ENCODE measurements at places on chromosomes 2 and 18.

GRCh38 chr2:197075754-197076337, 149.3 kb upstream of the PGAP1 start:
- no peak for DNase-seq

- no peak for DNase-seq
Observed at GRCh38 chr2:111905990-111906735, 7.8 kb downstream of the MERTK start.

DNA sequence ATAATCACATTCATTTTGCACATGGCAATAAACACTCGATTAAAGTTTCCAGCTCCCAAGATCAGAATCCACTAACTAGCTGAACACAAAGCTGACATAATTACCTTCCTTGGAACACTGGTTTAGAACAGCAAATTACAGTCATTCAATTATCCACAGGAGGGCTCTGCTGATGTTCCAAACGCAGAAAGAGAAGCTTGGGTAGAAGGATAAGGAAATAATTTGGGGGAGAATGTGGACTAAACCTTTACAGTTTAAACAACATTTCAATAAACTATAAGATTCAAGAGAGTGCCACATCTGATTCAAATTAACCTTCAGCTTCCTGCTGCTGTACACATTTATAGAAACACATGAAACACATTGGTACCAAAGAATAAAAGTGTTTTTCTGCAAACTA, 67.8 kb upstream of the ARL4C start:
- no peak for DNase-seq

DNA sequence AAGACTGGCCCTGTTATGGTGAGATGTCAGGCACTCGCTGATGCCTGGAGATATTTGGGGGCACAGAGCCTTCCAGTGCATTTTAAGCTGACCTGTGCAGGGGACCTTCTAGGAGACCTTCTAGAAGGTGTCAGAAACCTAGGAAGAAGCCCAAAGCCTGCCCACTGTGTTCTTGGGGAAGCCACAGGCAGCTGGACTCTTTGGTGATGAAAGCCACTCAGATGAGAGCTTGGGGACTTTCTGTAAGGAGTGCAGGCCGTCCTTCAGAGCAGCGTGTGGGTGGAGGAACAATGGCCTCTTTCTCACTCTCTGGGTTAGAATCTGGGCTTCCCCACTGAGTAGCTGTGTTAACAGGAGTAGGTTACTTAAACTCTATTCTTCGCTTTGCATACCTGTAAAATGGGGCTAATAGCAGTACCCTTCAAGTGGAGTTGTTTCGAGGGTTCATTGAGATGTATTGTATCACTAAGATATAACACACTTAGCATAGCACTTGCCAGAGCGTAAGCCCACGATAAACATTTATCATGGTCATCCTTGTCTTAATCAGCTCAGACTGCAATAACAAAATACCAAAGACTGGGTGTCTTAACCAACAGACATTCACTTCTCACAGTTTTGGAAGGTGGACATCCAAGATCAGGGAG, 322.3 kb upstream of the EPAS1 start:
- DNase-seq: no peak

DNA sequence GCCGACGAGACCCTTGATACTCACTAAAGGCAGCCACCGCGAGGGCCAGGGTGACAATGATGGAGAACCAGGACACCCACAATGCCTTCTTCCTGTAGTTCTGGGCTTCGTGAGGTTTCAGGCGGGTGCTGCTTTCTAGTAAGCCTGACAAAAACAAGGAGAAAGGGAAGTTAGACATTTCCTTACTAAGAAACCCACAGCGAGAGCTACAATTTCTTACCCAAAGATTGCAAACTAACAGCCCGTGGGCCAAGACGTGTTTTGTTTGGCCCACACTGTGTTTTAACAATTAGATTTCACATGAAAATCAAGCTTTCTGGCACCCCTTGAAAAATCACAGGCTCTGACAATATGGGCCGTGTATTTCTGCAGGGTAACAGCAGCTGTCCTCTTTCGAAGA, 5.6 kb downstream of the TMEM163 start:
- DNase-seq: no peak

DNA sequence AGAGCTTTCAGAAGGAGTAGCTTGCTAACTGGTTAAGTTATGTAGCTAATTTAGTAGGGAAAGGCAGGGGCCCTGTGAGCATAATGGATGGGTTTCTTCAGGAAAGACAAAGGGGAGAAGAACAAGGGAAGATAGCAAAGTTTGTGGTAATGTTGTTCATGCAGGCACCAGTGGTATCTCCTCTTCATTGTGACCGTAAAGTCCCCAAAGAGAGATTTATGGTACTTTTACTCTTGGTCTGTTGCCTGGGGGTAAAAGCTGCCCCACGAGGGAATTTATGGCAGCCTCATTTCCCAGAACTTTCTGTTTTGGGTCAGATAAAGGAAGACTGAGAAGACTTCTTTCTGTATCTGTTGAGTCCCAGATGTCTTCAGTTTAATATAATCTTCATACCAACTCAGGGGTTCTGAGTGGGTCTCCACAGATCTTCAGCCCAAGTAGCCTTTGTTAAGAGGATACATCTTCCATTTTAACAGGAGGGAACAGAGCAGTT, 27.5 kb downstream of the MALT1 start:
- no peak for DNase-seq

GRCh38 chr18:56532176-56532840, 106.1 kb downstream of the TXNL1 start:
- peak; percentile 43 for DNase-seq

- DNase-seq: no peak
Observed at GRCh38 chr18:26888259-26888658, 22.8 kb upstream of the AQP4 start.

GRCh38 chr2:201448061-201448460, 3.2 kb downstream of the TRAK2 start:
- no peak for DNase-seq

- DNase-seq: peak; percentile 84
Observed at GRCh38 chr2:20091305-20091991, 40.0 kb upstream of the LAPTM4A start.

GRCh38 chr2:43417300-43417699, 178.5 kb downstream of the THADA start:
- DNase-seq: no peak

DNA sequence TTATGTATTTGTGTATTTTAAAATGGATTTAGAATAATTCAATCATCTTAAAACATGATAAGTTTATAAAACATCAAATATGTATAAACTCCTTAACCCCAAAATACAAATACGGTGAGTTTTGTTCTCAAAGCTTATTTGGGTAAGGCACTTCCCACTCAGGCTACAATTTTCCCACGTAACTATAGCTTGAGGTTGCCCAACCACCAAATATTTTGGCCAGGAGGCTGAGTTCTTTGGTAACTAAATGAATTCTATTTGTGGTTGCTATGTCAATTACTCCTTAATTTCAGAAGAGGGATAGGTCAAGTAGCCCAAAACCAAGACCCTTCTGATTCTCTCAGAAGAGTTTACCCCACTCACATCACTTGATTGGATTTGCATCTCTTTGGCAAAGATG, 70.4 kb downstream of the MYL12B start:
- no peak for DNase-seq

DNA sequence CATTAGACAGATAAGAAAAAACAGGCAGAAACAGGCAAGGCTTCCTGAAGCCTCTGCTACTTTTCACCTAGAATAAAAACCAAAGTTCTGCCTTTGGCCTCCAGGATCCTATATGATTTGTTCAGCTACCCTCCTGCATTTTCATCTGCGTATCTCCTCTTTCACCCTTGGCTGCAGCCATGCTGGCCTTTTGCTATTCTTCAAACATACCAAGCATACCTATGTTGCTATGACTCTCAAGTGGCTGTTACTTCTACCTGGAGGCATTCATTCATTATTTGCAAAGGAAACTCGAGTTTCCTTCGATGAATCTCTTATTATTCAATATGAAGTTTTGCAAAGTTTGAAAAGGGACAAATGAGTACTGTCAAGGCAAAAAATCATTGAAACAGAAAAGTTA, 106.4 kb upstream of the HNMT start:
- no peak for DNase-seq

- DNase-seq: no peak
Observed at GRCh38 chr18:74916773-74917393, 292.1 kb downstream of the PTGR3 start.

Measured in MG63 (cell line).